ENCODE measurements at places on chromosomes 5 and 9.

- no peak for DNase-seq
These were observed 3.3 kb downstream of the SGCD start for GRCh38 chr5:156330141-156330870.

DNA sequence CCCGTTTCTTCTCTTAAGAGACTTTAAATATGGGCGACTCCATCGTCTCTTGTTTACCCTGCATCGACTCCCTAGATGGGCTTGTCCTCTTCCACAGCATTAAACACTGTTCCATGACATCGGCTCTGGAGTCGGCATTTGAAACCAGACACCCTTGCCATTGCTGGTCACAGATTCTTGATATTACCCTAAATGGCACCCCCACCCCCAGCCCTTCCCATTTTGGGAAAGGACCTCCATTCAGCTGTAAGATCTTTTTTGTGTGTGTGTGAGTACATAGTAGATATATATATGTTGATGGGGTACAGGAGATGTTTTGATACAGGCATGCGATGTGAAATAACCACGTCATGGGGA, 51.1 kb upstream of the SH3PXD2B start:
- no peak for DNase-seq

- no peak for DNase-seq
These were observed 40.8 kb downstream of the LIFR start for GRCh38 chr5:38515646-38516045.

DNA sequence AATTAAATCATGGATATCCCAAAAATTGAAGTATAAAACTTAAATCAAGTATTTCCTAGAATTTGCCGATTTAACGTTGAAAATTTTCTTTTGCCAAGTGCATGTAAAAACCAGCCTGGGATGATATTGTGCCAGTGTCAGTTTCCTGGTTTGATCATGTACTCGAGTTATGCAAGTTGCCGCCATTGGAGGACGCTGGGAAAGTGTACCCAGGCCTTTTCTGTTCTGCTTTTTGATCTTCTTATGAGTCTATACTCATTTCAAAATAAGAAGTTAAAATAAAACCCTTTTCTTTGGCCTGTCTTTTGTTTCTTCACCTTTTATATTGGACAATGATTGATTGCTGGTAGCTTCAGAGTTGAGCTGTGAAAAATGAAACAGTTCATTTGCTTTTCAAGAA, 93.1 kb upstream of the NFIL3 start:
- no peak for DNase-seq

DNA sequence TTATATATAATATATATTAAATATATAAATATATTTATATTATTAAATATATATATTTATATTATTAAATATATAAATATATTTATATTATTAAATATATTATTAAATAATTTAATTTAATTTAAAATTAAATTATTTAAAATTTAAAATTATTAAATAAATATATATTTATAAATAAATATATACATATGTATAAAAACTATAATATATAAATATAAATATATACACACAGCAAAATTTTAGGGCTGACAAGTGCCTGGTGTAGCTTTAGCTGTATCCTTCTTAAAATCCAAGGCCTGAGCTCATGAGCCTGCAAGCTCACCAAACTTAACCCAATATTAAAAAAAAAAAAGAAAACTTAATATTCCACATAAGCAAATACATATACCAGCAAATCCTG, 53.2 kb downstream of the UBAP2 start:
- no peak for DNase-seq

- DNase-seq, result no peak
These were observed 43.4 kb downstream of the NKX2-5 start for GRCh38 chr5:173191561-173191960.

GRCh38 chr5:59420596-59420995, 472.9 kb downstream of the PDE4D start:
- no peak for DNase-seq

- DNase-seq, result no peak
These were observed 9.4 kb downstream of the FYB1 start for GRCh38 chr5:39209924-39210323.

DNA sequence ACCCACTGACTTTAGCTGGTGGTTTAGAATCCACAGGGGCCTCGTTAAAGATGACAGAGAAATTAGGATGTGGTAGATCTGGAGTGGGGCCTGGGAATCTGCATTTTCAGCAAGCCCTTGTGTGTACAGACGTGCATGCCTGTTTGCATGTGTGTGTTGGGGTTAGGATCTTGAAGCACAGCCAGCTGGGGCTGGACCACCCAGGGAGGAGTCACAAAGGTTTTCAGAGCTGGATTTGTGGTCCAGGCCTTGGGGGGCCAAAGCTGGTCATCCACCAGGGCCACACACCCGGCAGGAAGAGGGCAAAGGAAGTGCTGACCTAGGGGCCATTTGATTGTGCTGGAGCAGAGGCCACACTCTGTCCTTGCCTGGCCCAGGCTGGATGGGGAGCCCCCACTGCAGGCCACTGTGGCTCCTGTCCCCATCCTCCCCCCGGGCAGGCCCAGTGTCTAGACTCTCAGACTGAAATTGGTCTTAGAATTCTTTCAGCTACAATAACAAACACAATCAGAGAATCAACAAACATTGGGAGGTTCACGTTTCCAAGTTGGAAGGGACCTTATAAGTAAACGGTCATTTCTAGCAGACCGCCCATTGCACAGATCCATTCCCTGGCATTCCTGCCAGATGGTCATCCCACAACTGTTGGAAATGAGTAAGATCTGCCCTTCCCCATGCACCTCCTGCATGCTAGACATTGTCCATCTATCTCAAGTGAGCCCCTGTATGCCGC, 10.3 kb downstream of the CDX1 start:
- no peak for DNase-seq

DNA sequence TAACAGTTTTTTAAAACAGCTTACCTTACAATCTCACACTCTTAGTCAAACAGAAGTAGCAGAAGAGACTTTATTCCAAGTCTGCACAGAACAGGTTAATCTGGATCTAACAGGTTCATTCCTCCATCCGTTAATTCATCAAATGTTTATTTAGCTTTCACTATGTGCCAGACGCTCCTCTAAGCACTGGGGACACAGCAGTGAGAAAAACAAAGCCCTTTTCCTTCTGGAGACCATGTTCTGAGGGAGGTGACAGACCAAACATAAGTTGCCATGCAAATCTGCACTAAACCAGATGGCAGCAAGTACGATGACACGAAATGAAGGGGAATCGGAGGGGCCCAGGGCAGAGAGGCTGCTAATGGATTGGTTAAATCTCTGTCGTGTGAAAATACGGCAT, 17.1 kb upstream of the GLIPR2 start:
- no peak for DNase-seq

DNA sequence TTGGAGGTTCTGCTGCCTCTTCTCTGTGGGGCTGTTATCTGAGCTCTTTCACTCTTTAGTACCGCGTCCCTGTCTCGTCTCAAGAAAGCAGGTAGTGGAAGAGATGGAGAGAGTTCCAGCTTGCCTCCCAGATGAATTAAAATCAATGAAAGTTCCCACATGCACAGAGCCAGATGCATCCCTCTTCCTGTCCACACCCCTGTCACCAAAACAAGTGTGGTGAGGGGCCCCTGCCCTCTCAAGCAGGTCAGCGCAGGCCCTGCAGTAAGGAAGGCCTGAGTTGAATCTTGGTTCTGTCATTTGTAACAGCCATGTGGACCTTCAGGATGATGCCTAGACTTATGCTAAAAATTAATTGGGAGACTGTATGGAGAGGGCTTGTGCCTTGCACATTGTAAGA, 26.9 kb downstream of the GALNT10 start:
- no peak for DNase-seq

GRCh38 chr5:7208938-7209337, 187.0 kb upstream of the ADCY2 start:
- no peak for DNase-seq

- DNase-seq, result no peak
These were observed 13.0 kb downstream of the LMAN2 start for GRCh38 chr5:177338251-177339106.

DNA sequence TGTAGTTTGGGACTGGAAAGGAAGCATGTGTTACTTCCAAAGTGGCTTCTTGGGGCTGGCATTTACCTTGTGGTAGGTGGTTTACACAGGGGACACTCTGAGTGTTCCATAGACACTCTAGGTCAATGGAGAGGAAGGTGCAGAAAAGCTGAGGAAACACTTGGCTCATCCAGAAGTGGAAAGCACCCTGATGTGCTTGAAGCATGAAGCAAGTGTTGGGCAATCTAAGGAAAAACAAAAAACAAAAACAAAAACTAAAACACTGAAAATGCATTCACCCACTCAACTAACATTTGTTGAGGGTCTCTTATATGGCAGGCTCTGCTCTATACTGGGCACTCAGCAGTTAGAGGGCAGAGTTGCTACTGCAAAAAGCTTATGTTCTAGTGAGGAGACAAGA, 2.9 kb upstream of the ERAP2 start:
- DNase-seq, result no peak

GRCh38 chr5:130796032-130796431, 369.0 kb downstream of the HINT1 start:
- DNase-seq, result no peak

DNA sequence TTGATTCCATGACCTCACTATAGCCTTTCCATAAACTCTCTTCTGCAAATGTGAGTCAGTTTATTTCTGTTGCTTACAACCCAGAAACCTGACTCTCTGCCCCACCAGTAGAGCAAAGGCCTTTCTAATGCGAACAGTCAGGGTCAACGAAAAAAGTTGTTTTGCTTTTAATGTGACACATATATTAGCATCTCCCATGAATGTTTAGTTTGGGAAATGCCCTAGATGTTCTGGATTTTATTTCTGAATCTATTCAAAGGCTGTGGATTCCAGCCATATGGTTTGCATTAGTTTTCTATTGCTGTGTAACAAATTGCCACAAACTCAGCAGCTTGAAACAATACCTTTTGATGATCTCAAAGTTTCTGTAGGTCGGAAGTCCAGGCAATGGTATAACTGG, 193.5 kb downstream of the GNA14 start:
- no peak for DNase-seq

DNA sequence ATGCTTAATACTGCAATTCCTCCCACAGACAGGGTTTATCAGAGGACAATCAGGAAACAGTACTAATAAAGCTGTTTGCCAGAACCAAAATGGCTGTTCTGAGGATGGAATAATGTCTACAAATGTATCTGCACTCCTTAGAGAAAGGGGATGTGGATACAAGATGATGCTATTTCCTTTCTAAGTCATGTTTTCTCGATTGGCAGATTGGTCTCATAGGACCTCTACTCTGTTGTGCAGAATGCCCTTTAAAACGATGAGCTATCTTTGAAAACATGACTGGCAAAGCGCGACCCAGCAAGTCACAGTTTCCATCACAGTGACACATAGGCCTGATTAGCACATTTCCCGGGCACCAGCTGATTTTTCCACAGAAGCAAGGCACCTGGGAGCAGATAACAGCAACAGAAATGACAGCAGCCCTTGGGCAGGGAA, 54.0 kb downstream of the AOPEP start:
- no peak for DNase-seq

All from Panc1 (cell line).